ENCODE measurements at places on chromosomes 4 and X.
A peak's percentile ranks its signal among the peaks of the same experiment; 100 is the strongest.

DNA sequence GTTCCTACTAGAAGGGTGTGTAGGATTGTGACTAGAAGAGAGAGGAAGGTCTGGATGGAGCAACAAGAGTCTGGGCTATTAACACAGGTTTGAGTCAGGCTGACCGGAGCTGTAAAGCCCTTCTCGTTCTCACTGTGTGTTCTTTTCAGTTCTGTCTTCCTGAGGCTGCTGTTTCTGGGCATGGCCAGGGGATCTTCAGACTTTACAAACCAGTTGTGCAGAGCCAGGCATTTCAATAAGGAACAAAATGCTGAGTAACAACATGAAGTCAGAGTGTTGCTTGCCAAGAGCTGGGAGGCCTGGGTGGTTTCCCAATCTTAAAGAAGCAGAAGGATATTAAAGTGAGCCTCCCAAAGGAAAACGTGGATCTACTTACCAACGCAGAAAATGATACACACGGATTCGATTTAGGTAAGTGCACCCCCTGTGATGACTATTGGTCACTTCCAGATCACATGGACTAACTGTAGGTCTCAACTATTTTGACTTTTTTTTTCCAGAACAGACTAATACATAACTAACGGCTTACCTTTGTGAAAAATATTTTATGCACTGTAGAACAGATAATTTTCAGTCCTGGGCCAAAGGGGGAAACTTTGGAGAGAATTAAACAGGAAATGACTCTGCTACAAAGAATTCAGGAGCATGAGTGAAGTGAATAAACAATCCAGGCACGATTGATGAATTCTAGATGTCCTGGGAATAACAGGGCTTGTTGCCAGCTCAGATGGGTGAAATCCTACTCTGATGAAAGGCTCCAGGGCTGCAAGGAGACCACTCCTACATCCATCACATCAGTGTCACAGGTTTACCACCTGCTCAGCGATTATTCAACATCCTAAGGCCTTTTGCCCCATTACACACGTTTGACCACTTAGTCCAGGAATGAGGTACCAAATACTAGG lies 94.5 kb downstream of the ANXA3 start:
- no peak for DNase-seq

DNA sequence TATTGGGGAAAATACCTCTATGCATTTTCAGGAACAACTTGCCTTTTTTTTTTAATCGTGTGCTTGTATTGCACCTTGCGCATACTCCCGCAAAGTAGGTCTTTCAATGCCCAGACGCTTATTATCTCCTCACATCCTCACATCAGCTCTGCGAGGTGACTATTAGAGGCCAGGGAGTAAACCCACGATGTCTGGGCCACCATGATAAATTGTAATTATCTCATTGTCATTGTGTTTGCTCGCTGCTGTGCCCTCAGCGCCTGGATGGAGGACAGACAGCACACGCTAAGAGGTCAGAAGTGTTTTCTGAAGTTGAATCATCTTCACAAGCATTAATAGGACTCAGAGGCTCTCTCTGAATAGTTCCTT lies 1.0 kb upstream of the RELL1 start:
- DNase-seq = no peak

GRCh38 chr4:25159837-25160713 lies at the start of gene SEPSECS:
Gene SEPSECS, minus strand, starts transcription at chr4:25160449. Its CDS starts 80 bp downstream, at chr4:25160369.
- peak; percentile 93 for DNase-seq

- DNase-seq = peak; percentile 50
These were observed 120.7 kb upstream of the TRIM2 start for GRCh38 chr4:153083447-153083947.

GRCh38 chr4:17934286-17934685 lies 87.3 kb downstream of the LCORL start:
- no peak for DNase-seq

GRCh38 chr4:182144626-182145333 lies 98.4 kb upstream of the TENM3 start:
- DNase-seq = no peak

DNA sequence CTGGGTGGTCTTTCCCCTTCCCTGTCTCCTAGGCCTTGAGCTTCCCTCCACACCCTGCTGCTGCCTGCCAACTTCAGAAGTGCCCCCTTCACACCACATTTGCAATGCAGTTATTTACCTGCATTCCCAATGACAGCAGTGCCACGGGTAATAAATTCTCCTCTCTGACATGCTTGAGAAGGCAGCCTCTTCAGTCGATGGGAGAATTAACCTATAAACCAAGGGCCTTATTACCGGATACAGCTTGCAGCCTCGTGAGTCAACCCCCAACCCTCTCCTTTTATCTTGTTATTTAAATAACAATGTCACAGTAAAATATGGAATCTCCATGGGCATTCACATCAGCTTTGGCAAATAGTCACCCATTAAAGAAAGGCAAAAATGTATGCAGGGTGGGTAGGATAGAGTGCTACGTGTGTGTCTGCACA lies 34.7 kb upstream of the LGI2 start:
- no peak for DNase-seq

DNA sequence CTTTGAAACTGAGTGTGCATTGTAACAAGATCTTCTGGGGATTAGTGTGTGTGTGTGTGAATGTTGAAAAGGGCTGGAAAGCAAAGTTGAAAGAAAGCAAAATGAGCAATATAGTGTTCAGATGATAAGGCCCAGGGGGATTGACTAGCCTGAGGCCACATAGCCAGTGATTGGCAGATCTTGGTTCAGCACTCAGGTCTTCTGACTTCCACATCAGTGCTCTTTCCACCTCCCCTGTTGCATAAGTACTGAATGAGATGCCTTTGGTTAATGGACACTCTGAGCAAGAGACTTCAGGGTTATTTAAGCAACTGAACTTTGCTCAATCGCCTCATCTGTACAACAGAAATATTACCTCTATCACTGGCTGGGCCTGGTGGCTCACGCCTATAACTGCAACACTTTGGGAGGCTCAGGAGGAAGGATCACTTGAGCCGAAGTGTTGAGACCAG lies 120.4 kb downstream of the TMEM164 start:
- DNase-seq = no peak

DNA sequence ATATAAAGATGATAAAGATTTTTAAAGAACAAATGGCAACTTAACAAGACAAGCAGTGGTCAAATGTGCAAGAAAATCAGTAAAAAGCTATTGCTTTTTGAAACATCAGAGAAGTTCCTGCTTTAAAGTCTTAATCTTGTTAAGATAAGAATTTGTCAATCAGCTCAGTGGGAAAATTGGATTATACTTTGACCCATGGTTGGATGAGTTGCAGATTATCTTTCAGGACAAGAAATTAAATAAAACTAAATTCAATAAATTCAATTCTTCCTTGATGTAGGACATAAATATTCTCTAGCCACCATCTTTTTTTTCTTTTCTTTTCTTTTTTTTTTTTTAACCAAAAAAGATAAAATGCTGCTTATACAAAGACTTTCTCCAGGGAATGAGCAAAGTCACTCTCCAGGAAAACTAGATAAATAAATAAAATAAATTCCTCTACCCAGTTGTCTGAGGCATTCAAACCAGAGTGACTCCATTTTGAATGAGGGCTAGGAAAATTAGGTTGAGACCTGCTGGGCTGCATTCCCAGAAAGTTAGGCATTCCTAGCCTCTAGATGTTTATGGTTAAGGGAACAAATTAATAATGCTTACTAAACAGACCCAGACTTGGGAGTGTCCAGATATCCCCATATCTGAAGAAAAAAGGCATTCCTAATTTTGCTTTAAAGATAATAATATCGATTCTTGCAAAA lies 211.2 kb downstream of the SNCA start:
- no peak for DNase-seq

DNA sequence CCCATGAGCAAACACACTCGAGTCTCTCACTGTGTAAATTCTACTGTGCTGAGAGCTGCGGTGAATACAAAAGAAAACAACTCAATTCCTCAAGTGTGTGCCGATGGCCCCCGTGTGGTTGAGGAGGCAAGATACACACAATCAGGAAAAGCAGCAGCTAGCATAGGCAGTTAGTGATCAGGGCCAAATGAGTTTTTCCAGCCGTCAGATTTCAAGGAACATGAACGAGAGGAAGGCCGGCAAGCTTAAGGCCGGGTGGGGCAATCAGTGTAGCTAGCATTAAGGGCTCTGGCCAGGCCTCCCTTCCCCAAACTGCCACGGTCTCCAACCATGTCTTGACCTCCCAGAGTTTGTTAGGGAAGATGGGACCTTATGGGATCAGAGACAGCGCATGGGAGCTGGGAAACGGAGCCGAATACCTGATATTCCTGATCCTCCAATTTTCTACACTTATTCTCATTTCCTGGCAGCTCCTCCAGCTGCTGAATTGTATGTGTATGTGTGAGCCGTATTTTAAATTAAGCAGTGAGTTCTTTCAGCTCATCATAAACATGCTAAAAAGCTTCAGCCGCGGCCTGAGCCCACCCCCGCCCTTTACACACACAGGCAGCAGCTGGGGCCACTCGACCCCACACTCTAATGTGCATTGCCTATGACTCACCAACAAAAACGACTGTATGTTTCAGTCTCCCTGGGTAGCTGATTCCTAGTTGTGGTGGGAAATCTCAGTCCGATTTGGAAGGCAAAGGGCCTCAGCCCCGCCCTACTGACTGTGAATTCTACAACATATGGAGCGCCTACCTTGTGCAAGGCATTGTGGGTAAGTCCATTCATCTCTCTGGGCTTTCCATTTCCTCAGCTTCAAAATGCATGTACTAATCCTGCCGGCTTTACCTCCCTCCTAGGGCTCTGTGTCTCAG lies 59.9 kb downstream of the RTL9 start:
- no peak for DNase-seq

- DNase-seq = no peak
These were observed 112.8 kb upstream of the PITX2 start for GRCh38 chr4:110735686-110736085.

DNA sequence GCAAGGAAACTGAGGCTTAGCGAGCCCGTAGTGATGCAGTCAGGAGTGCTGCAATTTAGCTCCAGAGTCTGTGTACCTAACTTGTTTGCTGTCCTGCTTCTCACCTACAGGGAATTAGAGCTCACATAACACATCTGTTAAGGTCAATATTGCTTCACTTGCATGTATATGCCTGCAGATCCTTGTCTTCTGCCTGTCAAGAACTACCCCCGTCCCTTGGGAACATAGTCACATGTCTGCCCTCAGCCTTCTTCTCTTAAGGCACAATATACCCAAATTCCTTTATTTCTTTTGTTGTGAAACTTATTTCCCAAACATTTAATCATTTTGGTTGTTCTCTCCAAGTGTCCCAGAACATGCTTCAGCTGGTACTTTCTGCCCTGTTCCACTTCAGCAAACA lies 103.3 kb upstream of the LEF1 start:
- DNase-seq = no peak

DNA sequence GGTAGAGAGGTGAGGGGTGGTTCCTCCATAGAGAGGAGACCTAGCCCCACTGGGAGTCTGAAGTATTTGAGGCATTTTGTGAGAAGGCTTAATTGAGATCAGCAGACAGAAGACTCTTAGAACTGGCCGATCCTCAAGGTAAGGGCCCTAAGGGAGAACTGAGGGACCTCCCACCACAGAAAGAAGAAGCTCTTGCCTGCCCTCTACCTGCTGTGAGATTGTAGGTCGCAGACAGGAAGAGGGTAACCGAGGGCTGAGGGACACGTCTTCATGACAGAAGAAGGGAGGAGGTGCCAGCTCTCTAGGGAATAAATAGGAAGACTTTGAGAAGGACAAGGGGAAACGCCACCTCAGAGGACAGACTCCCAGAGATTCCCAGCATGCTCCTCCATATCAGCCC lies 24.1 kb upstream of the MAGEC1 start:
- DNase-seq = no peak

GRCh38 chrX:37441377-37441776 lies 92.2 kb downstream of the PRRG1 start:
- no peak for DNase-seq

GRCh38 chrX:39730662-39731329 lies 367.0 kb downstream of the BCOR start:
- DNase-seq = peak; percentile 62

GRCh38 chr4:107792711-107793110 lies 32.0 kb upstream of the SGMS2 start:
- DNase-seq = no peak

GRCh38 chr4:73606465-73606974 lies 13.7 kb downstream of the RASSF6 start:
- no peak for DNase-seq

GRCh38 chrX:45758319-45758718 lies 557.6 kb upstream of the DIPK2B start:
- DNase-seq = peak; percentile 44

- no peak for DNase-seq
These were observed 71.3 kb upstream of the LDB2 start for GRCh38 chr4:16969696-16970135.

Measured in stimulated activated CD4-positive, alpha-beta T cell treated with anti-CD3 and anti-CD28 coated beads, Interleukin-2, amount 100 ng/mL, for 24 hours (primary cell).